ENCODE measurements at places on chromosomes 5 and 9.

- no peak for DNase-seq
Measured at GRCh38 chr9:81829195-81829882, 98.9 kb upstream of the SPATA31D4 start.

DNA sequence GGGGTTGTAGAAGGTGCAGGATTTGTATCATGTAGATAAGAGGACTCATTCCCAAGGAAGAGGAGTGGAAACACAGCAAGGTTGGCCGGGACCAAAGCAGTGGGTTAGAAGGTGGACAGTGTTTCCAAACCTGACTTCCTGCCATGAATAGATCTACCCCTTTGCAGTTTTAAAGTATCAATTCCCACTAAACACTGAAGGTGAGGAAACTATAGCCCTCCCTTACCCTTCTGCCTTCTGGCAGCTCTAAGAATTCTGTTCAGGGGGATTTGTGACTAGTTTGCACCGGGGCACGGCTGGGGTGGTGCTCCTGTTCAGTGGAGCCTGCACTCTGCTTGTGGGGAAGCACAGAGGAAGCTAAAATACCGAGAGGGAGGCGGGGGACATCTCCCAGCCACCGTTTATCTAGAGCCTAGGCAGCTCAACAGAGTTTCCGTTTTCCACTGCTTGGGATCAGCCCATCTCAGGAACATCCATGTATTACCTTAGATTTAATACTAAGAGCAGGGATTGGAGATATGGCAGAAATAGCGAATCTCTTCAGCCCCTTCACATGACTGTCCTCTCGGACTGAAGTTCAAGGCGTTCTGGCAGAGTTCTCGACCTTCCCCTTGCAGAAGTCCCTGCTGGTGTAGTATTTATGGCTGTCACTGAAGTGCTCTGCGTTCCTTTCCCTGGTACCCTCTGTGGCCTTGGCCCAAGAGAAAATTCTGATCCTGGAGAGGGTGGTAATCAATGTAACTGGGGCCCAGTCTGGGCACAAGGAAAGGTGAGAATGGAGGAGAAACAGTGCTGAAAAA is 5.4 kb downstream of the ISL1 start:
- no peak for DNase-seq

- DNase-seq, result no peak
Measured at GRCh38 chr9:2939368-2939767, 95.5 kb upstream of the PUM3 start.

GRCh38 chr9:106700676-106701075 is 162.3 kb upstream of the ZNF462 start:
- no peak for DNase-seq

GRCh38 chr5:120228262-120229031 is 235.7 kb upstream of the PRR16 start:
- no peak for DNase-seq
